ENCODE measurements at places on chromosomes 5 and 9.

DNA sequence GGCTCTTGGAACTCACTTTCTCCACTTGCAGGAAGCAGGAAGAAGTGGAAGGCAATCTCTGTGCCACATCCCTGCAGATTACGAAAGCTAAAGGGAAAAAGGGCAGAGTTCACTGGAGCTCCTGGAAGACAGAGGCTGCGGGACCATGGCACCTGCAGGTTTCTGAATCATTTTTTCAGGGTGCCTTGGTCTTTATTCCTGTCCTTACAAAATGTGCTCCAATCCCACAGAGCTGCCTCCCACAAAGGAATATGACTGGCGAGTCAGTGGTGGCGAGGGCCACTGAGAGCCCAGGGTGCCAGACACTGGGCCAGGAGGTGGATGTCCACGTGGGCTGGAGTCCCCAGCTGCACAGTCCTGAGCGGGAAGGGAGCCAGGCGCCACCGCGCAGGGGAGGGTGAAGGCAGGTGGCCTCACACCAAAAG, 183.0 kb downstream of the FANCC start:
- no peak for DNase-seq

GRCh38 chr9:1837453-1838084, 177.6 kb upstream of the SMARCA2 start:
- DNase-seq = peak; percentile 38

DNA sequence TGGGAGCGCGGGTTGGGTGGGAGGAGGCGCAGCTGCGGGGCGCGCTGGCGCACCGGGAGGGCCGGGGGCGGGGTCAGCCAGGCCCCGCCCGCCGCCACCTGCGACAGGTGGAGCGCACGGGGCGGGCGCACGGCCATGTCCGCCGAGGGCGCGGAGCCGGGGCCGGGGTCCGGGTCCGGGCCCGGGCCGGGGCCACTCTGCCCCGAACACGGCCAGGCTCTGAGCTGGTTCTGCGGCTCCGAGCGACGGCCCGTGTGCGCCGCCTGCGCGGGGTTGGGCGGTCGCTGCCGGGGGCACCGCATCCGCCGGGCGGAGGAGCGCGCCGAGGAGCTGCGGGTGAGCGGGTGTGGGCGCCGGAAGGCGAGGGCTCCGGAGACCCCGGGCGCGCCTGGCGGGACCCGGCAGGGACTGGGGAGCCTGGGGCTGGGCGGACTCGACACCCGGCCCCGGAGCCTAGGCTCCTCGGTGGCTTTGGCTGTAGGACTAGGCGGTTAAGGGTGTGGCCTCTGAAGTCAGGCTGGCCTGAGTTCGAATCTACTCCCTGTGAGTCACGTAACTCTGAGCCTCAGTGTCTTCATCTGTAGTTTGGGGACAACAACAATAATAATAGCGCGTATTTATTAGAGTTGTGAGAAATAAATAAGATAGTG, at the start of gene BSPRY:
Gene BSPRY, plus strand, starts transcription at position 97 of the 650 bp plus-strand sequence. Its CDS starts 39 bp downstream, at position 136.
- DNase-seq = no peak

DNA sequence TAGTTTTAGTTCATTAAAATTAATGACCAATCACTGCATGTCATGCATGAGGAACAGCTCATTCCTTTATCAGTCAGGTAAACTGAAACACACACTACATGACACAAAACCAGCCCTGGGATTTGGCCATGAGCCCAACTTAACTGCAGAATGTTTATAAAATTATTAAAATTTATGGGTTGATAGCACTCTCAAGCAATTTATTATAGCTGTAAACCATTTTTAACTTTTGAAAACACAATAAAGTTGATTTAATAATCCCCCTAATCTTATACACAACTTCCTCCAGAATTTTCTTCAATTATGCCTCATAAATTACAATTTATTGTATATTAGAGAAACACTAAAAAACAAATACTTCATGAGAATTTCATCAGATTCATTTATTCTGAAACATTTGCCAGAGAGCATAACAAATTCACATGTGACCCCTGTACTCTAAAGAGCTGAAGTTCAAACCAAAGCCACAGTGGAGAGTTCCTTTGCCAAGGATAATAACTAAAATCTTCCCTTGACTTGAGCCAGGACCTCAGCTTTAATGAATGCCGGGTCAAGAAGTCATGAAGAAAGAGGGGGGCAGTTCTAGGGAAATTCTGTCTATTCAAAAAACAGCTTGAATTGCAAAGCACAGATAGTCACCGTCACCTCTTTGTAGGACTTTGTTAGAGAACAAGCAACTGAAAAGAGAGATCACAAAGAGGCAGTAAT, 763.7 kb upstream of the GRAMD2B start:
- DNase-seq = no peak

- DNase-seq = no peak
These were observed 10.6 kb upstream of the PPP1R26 start for GRCh38 chr9:135468854-135469521.

GRCh38 chr9:133340256-133340655, 4.3 kb upstream of the SURF6 start:
- no peak for DNase-seq

GRCh38 chr5:113384782-113385285, 50.0 kb downstream of the TSSK1B start:
- no peak for DNase-seq

DNA sequence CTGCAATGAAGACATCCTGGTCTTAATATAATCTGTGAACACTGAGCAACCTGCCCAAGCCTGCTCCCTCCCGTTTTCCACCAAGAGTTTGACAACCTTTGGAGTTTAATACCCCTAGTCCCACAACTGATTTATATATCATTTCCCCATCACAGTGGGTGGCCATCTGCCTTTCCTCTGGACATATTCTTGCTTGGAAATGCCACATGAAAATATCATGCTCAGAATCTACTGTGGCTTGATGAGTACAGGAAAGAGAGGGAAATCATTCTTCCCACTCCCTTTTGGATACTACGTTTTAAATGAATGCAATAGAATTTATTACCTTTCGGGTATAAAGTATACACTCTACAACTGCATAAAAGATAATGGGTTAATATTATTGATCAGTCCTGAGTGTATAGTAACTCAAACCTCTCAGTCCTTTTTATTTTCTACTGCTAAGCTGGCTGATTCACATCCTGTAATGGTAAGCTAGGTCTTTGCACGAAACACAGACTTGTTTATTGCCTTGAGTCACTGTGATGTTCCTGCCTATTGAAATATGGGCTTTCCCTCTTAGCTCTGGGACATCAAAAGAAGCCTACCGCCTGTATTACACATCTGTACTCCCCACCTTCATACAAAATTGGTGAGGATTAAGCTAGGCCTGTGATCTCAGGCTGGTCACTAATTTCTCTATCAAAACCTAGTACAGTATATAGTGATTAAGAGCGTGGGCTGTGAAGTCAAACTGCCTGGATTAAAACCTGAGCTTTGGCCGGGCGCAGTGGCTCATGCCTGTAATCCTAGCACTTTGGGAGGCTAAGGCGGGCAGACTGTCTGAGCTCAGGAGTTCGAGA, 67.6 kb upstream of the NR5A1 start:
- DNase-seq = no peak

- no peak for DNase-seq
These were observed 64.3 kb downstream of the CSNK1A1 start for GRCh38 chr5:149486726-149487635.

DNA sequence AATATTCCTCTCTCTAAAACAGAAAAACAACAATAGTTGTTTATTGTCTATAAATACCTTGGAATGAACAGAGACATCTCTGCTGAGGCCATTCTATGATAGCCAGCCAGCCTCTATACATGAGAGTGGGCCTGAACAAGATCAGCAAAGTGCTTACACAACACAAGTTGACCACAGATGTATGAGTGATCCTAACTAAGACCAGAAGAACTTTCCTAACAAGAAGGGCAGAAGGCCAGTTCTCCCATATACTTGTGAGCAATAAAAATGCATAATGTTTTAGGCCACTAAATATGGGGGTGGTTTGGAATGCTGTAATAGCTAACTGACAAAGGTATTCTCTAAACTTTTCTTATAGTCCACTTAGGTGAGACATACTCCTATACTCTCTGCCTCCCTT, 345.7 kb downstream of the SPATA31D1 start:
- DNase-seq = no peak

DNA sequence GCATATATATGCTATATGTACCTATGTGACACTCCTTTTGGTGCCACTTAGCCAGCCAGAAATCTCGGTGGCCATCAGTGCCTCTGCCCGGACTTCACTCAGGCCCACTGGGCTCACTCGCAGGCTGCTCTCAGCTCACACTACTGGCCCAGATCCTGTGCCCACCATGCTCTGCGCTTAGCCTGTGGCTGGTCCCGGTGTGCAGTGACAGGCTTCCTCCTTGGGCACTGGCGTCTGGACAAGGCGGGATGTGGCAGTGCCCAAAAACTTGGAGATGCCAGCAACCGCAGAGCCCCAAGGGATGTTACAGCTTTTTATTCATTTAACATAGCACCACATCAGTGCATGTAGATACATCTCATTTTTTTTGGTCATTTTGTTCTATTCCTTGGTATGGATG, 77.4 kb downstream of the NREP start:
- DNase-seq = no peak

DNA sequence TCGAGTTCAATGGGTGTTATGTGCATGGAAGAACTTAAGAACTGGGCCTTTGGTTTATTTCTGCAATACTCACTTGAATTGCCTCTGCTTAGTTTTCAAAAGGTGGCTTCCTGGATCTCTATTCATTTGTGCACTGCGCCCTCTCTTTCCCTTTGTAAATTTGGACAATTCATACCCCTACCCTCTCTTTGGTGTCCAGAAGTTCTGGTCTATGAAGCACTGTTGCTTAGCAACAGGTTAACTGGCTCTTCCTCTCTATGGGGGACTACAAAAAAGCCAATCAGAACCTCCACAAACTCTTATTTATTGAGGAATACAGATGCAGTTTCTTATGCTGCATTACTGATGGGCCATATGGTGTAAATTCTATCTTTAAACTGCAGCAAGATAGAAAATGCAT, 13.5 kb upstream of the FAM120A start:
- DNase-seq = no peak

DNA sequence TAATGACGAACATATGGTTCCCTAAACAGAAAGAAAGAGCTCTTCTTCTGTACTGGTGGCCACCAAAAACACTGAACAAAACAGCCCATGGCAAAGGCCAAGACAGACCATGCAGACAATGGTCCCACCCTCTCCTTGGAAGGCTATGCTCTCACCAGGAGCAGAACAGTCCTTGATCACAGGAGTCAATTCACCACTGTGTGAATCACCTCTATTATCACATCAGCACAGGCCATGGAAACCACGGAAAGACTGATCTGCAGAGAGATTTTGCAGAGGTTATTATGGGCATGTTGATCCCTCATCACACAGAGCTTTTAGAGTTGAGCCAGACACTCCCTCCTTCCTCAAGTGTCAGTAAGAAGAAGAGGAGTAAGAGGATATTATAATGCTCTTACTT, 134.0 kb upstream of the RASEF start:
- no peak for DNase-seq

DNA sequence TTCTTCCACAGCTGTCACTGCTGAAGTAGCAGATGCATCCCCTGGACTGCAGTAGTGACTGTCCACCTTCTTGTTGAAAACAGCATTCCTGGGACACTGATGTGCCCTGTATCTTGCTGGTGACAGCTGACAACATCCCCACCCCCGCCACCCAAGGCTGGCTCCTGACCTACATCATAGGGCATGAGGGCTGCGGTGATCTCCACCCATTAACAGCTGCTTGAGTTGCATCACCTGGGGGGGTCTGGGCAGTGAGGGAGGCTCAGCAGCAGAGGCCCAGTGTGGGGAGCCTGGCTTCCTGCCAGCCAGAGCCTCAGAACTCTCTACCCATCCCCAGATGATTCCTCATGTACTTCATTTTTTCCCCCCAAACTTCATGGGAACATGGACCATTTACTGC, 4.1 kb downstream of the PRUNE2 start:
- DNase-seq = no peak

DNA sequence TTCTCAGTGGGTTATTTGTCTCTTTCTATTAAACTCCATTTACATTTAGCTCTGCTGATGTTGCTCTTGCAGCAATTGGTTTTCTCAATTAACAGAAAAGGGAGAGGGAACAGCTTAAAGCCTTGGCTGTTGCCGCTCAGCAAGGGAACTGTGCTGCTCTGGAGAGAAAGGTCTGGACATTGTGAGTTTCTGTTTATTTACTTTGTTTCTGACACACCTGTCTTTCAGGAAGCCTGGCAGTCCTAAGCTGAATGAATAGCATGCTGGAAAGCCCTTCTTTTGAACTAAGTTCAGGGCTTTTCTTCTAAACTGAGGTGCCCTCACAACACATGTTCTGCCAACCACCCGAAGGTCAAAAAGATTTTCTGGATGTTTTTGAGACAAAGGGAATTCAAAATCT, 491.9 kb downstream of the PDE4D start:
- DNase-seq = no peak

- no peak for DNase-seq
These were observed 23.7 kb upstream of the FAM120A start for GRCh38 chr9:93427655-93428379.

DNA sequence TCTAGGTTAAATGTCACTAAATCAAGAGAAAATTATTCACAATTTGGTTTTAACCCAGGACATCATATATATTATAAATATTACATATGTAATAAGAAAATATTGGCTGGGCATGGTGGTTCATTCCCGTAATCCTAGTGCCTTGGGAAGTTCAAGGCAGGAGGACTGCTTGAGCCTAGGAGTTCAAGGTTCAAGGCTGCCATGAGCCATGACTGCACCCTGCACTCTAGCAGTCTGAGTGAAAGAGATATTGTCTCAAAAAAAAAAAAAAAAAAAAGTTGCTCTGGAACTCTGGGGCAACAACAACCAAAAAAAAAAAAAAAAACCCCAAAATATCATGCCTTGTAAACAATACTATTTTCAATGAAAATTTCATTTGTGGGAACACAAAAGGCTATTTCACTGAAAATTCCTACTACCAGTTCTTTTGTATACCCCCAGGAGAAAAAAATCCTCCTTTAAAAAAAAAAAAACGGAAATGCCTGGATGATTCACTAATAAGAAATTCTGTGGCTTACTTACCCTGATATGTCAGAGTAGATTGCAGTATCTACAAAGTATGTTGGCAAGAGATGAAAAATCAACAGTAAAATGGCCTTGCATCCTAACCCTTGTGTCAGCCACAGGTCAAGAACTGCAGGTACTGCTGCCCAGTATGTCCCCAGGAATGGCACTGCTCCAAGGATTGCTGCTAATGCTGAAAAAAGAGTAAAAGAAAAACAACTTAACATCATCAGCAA, 22.6 kb upstream of the CTNNAL1 start:
- no peak for DNase-seq

DNA sequence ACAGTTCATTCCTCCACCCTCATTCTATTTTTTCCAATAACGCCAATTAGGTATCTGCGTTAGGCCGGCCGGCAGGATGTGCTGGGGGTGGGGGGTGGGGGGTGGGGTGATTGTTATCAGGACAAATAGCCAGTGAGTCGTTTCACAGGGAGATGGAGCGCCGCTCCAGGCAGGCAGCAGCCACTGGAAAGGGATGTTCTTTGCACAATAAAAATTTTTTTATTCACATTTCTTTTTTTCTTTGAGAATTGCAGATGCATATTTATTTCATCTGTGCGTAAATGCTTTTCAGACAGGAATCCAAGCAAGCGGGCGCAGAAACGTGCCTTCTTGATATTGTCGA, 4.1 kb downstream of the LMX1B start:
- DNase-seq = no peak

Measured in NCI-H187 treated with DMSO at 0.1 percent for 48 hours (cell line).